ENCODE measurements at places on chromosomes 5 and 9. TPM values are rescaled to one million over a fixed set of nuclear protein-coding genes. Genes with fewer than 3 reads are reported as not detected.

PFN3 gene
- not detected for total RNA-seq

CTSV gene
- 4.8 TPM for total RNA-seq

- DNase-seq = no peak
Observed at GRCh38 chr9:99962680-99963261, 56.3 kb downstream of the STX17 start.

HACD4 gene
- 1.1 TPM for total RNA-seq

ADAMTS16 gene
- total RNA-seq = 4.4 TPM

- no peak for DNase-seq
Observed at GRCh38 chr5:7018198-7018597, 305.0 kb downstream of the TENT4A start.

DNA sequence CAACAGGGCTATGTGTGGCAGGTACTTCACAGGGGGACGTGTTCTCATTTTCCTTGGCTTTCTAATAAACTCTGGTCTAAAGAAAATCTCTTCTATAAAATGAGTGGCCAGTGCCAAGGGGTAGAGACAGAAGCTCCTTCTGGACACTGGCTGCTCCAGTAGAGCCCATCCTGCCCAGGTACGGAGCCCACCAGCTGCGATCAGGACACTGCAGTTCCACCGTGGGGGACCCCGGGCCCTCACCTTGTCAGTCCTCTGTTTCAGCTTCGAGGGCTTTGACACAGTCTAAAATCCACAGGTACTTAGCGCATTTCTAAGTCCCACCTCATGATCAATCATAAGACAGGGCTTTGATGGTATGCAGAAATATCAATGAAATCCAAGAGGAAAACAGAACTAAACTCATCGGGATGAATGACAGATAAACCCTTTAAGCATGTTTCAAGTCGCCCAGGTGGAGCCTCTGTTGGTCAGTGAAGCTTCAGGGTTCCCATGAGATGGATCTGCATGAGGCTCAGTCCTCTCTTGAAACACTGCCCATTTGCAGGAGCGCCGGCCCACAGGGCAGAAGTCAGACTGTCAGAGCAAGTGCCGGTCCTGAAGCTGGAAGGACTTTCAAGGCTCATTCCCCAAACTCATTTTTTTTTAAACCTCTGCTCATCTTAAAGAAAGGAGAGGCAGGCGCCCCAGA is 20.3 kb upstream of the TERT start:
- no peak for DNase-seq

DNA sequence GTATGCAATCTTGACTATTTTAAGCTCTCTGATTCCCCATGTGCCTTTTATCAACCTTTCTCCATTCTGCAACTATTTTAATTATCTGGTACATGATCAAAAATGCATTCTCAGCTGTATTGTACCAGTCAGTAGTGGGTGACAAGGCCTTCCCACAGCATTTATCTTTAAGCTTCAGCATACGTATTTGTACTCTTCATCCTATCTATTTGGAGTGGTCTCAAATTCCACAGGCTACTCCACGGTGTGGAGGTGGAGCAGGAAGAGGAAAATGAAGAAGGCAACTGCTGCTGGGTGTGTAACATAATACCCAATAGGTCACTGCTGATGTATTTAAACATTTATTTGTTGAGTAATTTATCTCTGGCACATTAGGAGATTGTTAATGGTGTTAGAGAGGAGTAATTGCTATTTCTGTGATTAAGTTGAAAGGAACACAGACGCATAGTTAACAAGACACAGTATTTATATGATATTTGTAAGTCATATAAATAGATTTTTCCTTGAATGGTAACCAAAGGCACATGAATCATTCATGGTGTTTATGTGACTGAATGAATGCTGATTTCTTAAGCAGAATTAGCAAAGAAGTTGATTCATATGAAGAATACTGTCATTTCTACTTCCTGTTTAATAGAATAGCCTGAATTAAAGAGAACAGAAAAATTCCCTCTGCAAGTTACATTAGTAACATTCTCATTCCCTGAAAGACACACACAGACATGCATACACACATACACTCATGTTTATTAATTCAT is 153.8 kb upstream of the NR3C1 start:
- no peak for DNase-seq

DNA sequence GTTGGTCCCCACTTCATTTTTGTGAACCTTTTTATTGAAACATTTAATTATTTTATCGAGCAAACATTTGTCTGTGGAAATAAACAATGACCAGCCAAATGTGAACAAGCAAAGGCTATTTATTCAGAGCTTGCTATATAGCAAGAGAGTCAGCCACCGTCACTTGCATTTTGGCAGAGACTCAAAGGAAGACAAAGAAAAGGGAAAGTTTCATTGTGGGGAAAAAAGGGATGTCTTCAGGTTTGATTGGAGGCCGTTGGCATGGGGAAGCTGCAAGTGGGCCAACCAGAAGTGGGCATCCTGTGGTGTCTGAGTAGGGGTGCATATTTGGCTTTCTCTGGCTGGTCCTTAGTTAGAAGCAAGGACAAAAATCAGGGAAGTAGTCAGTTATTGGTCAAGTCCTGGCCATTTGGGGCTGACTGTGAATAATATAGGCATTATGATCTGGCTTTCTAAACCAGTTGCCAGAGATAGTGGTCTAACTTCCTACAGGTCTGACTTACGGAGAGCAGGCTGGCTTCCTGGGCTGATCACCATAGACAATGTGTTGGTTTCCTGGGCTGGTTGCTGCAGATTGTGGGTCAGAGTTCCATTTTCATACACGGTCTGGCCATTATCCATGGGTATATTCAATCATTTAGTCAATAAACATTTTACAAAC is 16.6 kb downstream of the ENC1 start:
- no peak for DNase-seq

DNA sequence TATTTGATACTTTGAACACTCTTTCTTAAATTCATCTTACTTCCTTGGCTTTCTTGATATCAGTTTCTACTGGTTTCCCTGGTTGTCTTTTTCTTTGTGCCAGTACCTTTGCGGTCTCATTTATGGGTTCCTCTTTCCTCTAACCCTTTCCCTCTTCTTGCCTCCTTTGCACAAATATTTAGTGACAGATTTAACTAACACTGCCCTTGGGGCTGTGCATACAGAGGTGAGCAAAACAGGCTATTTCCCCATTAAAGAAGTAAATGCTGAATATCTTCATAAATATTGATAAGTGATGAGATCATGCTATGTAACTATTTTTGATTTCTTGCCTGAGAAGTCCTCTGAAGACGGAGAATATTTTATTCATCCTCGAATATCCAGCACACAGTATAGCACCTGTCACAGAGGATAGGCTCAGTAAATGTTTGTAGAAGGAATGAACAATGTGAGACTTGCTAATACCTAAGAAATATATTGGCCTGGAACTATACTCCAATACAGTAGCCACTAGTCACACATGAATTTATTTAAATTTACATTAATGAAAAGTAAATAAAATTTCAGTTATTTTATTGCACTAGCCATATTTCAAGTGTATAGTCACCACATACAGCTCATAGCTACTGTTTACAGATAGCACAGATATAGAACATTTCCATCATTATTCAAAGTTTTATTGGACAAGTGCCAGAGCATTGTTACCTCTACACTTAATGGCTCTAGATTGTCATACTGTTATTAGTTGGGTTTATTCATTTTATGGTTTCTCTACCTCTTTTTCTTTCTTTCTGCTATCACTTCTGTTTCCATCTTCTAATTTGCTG is 90.4 kb downstream of the RIC1 start:
- DNase-seq = no peak

GRCh38 chr5:121325930-121326329 is 525.8 kb upstream of the FTMT start:
- DNase-seq = no peak

- DNase-seq = no peak
Observed at GRCh38 chr5:7468742-7469141, 72.8 kb downstream of the ADCY2 start.

SLC6A18 gene
- not detected for total RNA-seq

NUTM2F gene
- total RNA-seq = not detected

SLC34A3 gene
- not detected for total RNA-seq

ACOT12 gene
- total RNA-seq = not detected

DNA sequence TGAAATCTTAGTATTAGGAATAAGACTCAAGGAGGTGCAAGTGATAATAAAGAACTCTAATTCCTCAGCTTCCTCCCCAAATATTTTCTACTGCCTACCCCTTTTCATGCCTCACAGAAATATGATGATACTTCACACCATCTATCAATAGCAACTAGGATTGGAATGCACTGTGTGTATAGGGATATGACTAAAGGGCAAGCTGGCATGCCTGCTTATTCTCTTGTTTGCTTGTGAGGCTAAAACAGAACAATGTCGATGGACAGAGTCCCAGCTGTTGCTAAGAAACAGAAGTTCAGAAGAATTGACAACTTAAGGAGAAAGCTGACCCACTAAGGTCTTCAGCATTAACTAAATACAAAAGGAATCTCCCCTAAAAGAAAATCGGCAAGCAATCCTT is 9.7 kb upstream of the CHD1 start:
- DNase-seq = no peak

GCNT4 gene
- total RNA-seq = 12.5 TPM

TPM2 gene
- 577 TPM for total RNA-seq

GRCh38 chr5:146902471-146902870 is 23.9 kb upstream of the PPP2R2B start:
- DNase-seq = no peak

PCDHA3 gene
- total RNA-seq = 8.8 TPM

GRCh38 chr9:131682261-131682660 is 57.6 kb downstream of the RAPGEF1 start:
- DNase-seq = no peak

DNA sequence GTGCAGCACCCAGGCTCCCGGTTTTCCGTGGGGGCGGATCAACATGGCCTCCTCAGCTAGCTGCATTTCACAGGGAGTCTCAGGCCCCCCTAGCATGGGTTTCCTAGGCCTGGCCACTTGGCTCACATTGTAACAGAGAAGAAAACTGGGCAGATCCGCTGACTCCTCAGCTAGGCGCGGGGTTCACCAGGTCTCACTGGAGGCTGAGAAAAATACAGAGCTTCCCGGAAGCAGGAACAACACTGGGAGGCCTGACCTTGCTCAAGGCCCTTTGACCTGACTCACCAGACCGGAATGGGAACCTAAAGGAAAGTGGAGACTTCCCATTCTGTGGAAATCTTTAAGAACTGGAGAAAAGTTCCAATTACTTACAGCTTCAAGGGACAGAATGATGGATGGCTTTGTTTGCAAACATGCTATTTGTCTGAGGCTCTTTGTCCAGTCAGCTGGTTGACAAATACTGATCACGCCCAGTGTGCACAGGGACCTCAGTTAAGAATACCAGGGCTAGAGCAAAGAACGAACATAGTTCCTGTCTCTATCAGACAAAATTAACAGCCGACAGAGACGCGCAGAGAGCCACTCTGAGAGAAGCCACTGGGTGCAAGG is 88.7 kb upstream of the LRRTM2 start:
- no peak for DNase-seq

- DNase-seq = no peak
Observed at GRCh38 chr5:119355244-119355638, 578 bp upstream of the TNFAIP8 start.

DNA sequence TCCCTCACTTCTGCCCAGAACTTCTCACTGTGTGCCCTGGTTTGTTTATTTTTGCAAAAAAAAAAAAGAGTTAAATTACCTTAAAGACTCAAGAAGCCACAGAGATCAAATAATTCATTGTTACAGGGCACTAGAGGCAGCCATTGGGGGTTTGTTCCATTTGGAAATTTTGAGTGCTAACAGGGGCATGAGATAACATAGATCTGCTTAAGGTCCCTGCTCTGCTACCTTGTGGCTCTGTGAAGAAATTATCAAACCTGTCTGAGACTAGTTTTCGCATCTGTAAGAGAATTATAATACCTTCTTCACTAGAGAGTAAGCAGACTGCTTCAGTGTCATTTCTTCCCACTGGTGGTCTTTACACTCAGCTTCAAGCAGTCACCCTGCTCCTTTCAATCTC is 394 bp downstream of the TLR4 start:
- no peak for DNase-seq

DNA sequence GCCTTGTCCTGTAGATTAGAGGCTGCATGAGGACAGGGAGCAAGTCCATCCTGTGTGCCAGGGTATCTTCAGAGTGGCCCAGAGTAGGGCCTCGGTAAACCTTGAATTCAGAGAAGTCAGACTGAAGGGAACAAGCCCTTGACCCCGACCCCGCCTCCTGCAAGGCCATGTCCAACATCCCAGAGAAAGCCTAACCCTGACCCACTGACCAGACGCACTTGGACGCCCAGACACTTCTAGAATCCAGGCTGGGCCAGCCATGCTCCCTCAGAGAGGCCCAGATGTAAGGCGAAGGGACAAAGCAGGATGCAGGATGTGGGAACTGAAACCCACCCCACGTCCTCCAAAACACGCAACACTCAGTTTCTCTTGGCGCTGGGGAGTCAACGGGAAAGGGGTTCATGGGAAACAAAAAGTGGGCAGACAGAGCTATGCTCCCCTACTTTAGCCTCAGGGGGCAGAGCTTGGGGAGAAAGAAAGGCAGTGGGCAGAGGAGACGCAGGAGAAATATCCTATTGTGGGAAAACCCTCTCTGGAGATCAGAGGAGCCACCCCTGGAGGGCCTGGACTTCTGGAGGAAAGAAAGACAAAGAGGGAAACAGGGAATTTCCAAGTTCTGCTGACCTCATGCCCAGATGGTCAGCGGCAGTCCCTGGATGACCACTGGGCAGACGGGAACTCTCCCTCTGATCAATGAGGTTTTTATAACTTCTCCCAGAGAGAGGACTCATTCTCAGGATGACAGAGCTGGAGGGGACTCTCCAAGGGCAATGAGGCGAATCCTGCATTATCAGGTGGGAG is 13.0 kb downstream of the TNIP1 start:
- no peak for DNase-seq

LHX6 gene
- 0.68 TPM for total RNA-seq

- no peak for DNase-seq
Observed at GRCh38 chr9:92179286-92180001, 64.2 kb upstream of the SPTLC1 start.

- no peak for DNase-seq
Observed at GRCh38 chr5:52898961-52899680, 90.0 kb upstream of the ITGA2 start.

SLC34A1 gene
- not detected for total RNA-seq

GRCh38 chr5:54881286-54882005 is 103.9 kb downstream of the ESM1 start:
- no peak for DNase-seq

GRCh38 chr5:151678713-151679112 is 8.0 kb downstream of the SPARC start:
- DNase-seq = no peak
